Stimulated activated CD4-positive, alpha-beta T cell treated with anti-CD3 and anti-CD28 coated beads, TNF-alpha, amount 100 ng/mL, for 24 hours (primary cell): ENCODE measurements at places on chromosomes 7 and 10.

DNA sequence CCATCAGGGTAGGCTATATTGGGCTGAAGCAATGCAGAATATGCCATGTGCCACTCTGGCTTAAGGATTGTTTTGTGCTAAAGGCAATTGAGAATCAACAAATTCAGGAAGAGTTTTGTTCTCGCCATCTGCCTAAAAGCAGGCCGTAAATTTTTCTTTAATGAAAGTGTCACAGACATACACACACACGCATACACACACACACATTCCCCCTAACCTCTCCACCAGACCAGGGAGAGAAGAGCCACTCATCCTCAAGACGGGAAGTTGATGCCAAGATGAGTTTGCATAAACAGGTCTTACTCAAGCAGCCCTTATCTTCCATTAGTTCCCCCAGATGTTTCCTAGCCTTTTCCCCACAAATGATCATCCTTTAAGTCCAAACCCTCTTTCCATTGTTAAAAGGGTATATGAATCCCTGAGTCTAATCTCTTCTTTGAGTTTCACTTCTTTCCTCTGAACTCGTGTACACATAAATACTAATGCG lies 59.6 kb upstream of the TRIM24 start:
- DNase-seq, result no peak

GRCh38 chr7:151724920-151725584 lies 151.9 kb downstream of the PRKAG2 start:
- no peak for DNase-seq

- no peak for DNase-seq
Measured at GRCh38 chr10:110979611-110980010, 60.2 kb downstream of the SHOC2 start.

- no peak for DNase-seq
Measured at GRCh38 chr10:75733135-75733890, 301.9 kb downstream of the LRMDA start.

GRCh38 chr10:89537364-89537763 lies 2.0 kb upstream of the SLC16A12 start:
- DNase-seq, result no peak

- no peak for DNase-seq
Measured at GRCh38 chr10:44478040-44478439, 93.1 kb upstream of the CXCL12 start.

- DNase-seq, result no peak
Measured at GRCh38 chr7:116969371-116969902, 16.1 kb downstream of the ST7 start.

- peak; percentile 3 for DNase-seq
Measured at GRCh38 chr10:128186959-128187787, 61.0 kb upstream of the MKI67 start.

GRCh38 chr10:15795036-15795792 lies 65.1 kb downstream of the MINDY3 start:
- no peak for DNase-seq

GRCh38 chr7:100620804-100621203 lies 8.5 kb downstream of the MOSPD3 start:
- DNase-seq, result no peak

GRCh38 chr7:155097338-155097737 lies 27.2 kb downstream of the HTR5A start:
- DNase-seq, result no peak

DNA sequence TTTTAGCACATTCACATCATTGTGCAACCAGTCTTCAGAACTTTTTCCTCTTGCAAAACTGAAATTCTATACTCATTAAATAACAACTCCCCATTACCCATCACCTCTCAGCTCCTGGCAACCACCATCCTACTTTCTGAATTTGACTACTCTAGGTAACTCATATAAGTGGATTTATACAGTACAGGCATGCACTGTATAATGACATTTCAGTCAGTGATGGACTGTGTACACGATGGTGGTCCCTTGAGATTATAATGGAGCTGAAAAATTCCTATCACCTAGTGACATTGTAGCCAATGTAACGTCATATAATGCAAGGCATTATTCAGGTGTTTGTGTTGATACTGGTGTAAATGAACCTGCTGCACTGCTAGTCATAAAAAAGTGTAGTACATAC lies 60.1 kb downstream of the BTRC start:
- no peak for DNase-seq

DNA sequence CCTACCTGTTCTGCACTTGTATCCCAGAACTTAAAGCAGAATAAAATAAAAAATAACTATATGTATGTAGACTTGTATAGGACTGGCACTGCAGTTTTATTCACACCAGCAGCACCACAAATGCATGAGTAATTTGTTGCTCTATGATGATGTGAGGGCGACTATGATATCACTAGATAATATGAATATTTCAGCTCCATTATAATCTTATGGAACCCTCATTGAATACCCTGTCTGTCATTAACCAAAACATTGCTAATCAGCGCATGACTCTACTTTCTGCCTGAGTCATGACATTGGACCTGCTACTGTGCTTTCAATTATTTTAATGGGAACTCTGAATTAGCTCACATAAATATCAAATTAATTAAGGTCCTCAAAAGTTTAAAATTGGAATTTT lies 129.4 kb upstream of the RHOBTB1 start:
- no peak for DNase-seq

GRCh38 chr10:102661658-102662028 lies 17.4 kb downstream of the TRIM8 start:
- DNase-seq, result no peak

DNA sequence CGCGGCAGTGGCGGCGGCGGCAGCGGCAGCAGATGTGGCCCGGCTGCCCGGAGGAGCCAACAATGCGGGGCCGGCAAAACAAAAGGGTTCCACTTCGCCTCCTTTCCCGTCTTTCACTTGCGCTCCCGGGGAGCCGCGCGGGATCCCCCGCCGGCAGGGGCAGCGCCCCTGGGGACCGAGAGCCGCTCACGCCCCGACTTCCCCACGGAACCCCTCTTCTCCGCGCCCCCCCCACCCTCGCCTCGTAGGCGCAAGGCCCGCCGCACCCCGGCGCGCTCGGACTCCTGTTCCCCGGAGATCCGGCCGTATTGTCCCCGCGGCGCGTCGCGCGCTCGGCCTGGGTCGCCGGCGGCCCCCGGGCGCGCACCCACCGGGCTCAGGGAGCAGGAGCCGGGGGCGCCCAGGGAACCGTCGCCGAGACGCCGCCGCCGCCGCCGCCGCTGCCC lies 854 bp downstream of the CTBP2 start:
- no peak for DNase-seq

- DNase-seq, result no peak
Measured at GRCh38 chr10:58796242-58796641, 283.6 kb downstream of the BICC1 start.

DNA sequence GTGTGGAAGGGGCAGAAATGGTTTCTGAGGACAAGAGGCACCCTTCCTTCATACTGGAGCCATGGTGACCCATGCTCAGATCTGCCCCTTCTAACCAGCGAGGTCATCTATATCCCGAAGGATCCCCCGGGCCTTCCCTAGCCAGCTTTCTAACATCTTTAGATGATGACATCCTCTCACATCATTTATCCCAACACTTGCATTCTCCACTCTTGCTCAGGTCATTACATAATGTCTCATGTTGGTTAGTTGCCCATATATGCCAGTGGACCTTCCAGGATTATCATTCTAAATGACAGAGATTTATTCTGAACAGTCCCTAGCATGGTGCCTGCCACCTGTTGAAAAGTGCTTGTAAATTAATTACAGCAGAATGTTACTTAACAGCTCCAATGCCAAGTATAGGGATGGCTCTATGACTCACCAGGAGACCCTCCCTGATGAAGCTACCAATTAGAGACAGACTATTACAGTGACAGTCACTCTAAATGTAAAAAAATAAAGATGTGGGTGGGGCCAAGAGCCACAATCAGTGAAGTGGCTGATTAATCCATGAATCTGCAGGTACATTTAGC lies 22.6 kb upstream of the ABLIM1 start:
- no peak for DNase-seq
